ENCODE measurements at places on chromosomes 1 and 21.

- no peak for DNase-seq
These were observed 15.9 kb upstream of the PADI3 start for GRCh38 chr1:17232759-17233661.

DNA sequence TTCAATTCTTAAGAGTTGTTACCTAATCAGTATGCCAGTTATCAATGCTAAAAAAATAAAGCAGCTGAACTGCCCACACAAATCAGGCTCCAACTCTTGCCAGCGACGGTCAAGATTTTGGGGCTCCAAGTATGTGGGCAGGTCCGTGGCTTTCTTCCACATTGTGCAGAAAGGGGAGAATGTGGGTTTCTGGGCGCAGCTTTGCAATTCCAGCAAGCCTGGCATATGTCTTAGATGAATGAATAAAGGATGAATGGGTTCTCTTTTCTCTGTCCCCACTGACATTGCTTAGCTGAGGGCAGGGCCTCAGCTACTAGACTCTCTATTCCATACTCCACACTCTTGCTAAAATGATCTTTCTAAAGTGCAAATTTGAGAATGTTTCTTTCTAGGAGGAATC, 42.4 kb downstream of the NENF start:
- no peak for DNase-seq

GRCh38 chr1:78348496-78349284, 142.1 kb upstream of the PTGFR start:
- no peak for DNase-seq

DNA sequence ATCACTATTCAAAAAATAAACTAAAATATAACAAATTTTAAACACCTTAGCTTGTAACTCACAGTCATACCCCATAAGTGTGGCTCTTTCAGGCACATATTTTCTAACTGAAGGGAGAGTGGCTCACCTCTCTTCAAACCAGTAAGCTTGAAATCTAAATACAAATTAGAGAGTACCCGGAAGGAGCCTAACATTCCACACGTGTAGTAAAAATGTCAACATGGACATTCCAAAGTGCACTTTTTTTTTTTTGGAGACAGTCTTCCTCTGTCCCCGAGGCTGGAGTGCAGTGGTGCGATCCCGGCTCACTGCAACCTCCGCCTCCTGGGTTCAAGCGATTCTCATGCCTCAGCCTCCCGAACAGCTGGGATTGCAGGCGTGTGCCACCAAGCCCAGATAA, 275.6 kb upstream of the ADGRL2 start:
- no peak for DNase-seq

GRCh38 chr1:193592317-193592716, 405.9 kb upstream of the B3GALT2 start:
- DNase-seq = no peak

- no peak for DNase-seq
These were observed 50.6 kb downstream of the CHML start for GRCh38 chr1:241589521-241589920.

DNA sequence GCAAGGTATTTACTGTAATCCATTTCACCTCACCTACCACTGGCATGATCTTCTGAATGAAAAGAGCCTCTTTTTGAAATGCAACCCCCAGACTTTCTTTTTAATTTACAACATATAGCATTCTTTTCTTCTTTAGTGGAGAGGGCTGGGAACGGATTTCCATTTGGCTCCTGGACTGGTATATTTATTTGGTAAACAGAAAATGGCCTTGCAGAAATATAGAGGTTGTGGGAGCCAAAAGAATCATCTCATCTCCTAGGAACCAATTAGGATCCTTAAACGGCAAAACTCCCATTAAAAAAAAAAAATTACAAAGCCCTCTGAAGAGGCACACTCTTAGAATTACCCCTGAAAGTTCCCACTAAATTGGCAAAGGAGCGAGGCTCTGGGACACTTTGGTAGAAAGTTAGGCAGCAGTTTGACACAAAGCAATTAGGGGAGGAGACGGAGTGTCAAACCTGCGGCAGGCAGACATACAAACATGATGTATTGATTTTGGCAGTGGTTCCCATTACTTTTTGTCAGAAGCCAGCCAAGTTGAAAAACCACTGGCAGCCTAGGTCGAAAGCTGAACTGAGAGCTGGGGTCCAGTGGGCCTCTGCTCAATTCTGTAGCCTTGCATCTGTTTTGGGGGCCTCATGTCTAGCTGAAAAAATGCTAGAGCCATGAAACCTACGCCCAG, 135.1 kb upstream of the MAGI3 start:
- peak; percentile 68 for DNase-seq

DNA sequence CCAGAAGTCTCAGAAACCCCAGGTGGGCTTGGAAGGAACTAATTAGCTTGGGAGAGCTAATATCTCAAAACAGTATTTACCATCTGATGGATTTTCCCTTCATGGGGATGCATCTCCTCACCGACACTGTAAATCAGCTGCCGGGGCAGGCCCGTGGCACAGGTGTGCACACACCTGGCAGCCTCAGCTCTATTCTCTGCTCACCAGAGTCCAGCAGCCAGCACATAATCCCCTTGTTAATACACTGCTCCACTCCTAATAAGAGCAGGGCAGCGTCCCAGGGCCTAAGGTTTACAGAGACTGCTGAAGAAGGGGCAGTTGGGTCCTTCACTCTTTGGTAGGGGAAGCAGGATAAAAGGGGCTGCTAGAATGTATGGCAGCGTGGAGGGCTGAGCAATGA, 200.0 kb downstream of the TOMM20 start:
- DNase-seq = peak; percentile 30

DNA sequence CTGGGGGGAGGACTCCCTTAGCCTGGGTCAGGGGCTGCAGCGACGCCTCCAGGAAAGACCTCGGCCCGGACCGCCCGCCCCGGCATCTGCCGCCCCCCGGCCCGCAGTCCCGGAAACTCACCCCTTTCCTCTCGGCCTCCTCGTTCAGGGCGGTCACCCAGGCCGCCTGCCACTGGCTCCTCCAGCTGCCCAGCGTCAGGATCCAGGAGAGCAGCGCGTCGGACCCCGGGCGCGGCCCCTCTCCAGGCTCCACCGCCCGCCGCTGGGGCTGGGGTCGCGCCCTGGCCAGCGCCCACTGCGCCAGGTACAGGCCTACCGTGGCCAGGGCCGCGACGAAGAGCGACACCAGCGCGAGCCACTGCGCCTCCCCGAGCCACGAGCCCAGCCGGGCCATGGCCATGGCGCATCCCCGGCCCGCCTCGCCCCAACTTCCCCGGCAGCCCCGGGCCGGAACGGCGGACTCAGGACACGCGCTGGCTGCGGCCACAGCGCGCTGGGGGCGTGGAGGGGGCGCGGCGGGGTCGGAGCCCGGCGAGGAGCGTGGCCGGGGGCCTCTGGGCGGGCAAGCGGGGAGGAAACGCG, 478 bp downstream of the C2CD2 start:
- no peak for DNase-seq
